ENCODE measurements at places on chromosomes 1 and 21.

DNA sequence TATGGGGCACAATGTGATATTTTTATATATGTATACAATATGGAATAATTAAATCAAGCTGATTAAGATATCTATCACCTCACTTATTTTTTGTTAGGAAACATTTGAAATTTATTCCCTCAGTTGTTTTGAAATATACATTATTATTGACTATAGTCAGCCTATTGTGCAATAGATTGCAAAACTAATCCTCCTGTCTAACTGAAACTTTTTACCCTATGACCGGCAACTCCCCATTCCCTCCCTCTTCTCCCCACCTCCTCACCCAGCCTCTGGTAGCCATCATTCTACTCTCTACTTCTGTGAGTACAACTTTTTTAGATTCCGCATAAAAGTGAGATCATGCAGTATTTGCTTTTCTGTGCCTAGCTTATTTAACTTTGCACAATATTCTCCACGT, 117.7 kb upstream of the SGIP1 start:
- no peak for DNase-seq

GRCh38 chr1:10438677-10439163, 8.5 kb downstream of the CENPS start:
- no peak for DNase-seq

GRCh38 chr1:37096523-37096922, 62.2 kb upstream of the GRIK3 start:
- no peak for DNase-seq

DNA sequence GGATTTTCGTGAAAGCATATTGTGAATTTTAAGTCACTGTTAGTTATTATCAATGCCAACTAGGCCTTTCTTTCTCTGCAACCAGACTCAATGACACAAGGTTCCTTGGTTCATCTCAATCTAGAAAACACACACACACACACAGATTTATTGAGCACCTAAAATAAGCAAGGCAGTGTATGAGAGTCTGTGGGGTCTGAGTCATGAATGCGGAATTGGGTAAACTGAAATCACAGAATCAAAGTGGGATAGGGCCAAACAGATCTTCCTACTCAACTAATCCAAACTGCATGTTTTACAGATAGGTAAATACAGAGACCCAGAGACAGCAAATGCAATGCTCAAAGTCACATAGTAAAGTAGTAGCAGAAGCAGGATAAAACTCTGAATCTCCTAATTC, 48.5 kb upstream of the NRDC start:
- no peak for DNase-seq

DNA sequence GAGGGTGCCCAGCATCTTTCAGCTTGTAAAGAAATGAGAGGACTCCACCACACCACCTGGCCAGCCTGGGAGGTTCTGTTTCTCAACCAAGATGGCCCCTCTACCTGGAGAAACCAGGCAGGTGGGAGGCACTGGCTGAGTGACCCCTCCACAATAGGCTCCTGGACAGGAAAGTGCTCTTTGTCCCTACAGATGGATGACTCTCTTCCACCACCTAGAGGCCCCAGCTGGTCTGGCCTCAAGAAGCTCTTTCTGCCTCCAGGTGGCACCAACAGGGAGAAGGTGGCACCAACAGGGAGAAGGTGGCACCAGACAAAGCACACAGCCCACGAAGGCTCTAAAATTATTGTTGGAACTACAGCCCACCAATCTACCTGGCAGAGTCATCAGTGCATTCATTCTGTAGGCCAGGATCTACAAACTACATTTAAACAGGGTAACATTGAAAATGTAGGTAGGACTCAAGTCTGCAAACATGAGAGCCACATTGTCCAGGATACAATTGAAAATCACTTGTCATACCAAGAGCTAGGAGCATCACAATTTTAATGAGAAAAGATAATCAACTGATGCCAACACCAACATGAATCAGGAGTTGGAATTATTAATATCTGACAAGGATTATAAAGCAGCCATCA, 14.4 kb downstream of the TMPRSS3 start:
- peak; percentile 59 for DNase-seq

GRCh38 chr1:226625326-226625725, 76.8 kb downstream of the STUM start:
- DNase-seq: no peak

DNA sequence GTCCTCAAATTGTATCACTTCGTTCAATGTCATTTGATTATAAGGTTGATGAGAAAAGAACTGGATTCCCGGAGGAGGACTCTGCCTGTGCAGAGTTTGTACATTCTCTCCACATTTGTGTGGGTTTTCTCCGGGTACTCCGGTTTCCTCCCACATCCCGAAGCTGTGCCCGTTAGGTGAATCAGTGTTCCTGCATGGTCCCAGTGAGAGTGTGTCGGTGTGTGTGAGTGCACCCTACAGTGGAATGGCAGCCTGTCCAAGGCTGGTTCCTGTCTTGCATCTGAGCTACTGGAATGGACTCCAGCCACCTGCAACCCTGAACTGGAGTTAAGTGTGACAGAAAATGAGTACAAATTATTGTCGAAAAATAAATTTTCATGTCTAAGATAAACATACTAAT, 92.2 kb upstream of the KCTD3 start:
- DNase-seq: no peak

- DNase-seq: no peak
Observed at GRCh38 chr1:230702934-230703678, 10.8 kb downstream of the AGT start.

DNA sequence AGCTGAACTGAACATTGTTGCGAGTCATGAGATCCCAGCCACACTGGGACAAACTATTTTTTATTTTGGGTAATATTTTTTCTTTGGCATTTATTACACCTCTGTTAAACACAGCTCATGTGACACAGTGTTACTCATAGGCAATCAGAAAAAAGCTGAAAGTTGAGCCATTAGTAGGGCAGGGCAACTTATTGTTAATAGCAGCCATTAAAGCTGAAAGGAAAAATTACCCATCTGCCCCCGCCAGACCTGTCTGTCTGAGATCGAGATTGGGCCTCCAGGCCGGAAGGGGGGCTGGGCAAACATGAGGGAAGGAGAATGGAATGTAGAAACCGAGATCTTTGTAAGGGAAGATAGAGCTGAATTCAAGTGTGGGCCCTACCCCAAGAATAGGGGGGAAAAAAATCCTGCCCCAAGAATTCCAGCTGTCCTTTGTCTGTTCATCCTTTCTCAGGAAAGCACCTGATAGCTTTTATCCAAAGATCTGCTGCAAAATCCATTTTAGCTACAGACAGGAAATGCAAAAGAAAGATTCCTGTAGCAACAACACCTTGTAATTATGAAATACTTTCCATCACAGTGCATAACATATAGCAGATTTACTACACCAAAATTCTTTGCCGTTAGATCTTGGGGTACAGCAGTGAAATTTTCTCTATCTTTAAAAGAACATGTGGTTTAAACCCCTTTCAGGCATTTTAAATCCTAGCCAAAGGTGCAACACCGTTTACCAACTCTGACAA, 212.8 kb downstream of the PBX1 start:
- DNase-seq: no peak

DNA sequence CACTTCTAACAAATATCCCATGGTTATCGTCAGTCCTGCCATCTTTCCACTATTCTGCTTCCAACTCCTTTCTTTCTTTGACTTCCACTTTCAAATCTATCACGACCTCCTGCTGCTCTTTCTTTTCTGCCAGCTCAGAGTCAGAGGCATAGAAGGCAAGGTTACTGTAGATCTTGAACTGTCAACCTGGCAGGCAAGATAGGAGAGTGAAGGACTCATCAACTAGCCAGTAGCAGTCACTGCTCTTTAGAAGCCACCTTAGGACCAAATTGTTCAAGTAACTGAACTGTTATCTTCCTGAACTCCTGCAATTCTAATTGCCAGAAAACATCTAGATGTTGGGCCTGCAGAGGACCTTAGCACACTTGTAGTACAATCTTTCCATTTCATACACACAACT, 13.1 kb upstream of the FCER1A start:
- DNase-seq: no peak

GRCh38 chr1:185681034-185681633, 53.1 kb upstream of the HMCN1 start:
- DNase-seq: peak; percentile 29

DNA sequence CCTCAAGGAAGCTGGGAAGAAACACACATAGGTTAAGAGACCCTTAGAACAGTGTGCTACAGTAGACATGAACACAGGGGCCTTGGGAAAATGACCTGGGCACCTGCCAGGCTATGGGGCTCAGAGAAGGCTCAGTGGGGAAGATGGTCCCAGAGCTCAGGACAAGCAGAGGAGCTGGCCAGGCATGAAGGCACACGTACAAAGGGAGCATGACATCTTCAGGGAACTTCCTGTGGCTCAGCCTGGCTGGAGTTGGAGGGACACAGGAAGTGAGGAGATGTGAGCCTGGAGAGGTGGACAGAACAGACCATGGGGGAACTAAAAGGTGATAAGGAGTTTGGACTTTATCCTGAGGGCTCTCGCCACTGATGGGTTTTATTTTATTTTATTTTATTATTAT, 3.8 kb upstream of the SLC50A1 start:
- DNase-seq: no peak
